ENCODE measurements at places on chromosomes 5 and 9.

DNA sequence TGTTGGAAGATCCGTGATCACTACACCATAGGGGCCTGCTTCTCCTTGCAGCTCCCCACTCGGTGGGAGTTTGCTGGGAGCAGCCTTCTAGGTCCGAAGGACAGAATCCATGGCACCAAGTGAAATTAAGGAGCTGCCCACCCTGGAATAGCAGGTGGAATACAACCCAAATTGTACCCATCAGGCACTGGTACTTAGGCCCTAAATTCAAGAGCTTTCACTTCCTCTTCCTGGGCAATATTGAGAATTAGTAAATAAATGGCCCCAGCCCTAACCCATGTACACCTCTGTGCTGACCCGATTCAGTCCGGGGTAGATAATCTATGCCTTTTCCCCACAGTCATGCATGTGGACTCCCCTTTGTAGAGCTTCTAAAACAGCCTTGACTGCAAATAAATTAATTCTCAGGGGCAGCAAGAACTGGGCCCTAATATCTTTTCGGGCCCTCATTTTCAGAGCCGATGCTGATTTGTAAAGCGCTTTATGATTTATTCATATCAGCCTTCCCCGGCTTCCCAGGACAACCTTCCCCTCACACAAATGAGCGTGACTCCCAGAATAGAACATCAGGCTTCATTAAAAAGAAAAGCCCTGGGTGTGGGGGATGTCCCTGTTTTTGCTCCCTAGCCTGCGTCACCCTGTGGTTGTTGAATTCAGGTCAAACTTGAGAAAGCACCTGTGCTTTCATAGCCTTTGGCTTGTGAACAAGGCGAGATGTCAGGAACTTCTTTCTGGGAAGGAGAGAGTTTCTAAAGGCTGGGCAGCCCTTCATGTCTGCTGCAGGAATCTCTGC lies 126.1 kb upstream of the TBC1D2 start:
- DNase-seq, result no peak

GRCh38 chr9:83247732-83248131 lies 184.8 kb upstream of the RASEF start:
- DNase-seq, result no peak

GRCh38 chr9:110283751-110284150 lies 27.4 kb upstream of the TXN start:
- DNase-seq, result no peak

DNA sequence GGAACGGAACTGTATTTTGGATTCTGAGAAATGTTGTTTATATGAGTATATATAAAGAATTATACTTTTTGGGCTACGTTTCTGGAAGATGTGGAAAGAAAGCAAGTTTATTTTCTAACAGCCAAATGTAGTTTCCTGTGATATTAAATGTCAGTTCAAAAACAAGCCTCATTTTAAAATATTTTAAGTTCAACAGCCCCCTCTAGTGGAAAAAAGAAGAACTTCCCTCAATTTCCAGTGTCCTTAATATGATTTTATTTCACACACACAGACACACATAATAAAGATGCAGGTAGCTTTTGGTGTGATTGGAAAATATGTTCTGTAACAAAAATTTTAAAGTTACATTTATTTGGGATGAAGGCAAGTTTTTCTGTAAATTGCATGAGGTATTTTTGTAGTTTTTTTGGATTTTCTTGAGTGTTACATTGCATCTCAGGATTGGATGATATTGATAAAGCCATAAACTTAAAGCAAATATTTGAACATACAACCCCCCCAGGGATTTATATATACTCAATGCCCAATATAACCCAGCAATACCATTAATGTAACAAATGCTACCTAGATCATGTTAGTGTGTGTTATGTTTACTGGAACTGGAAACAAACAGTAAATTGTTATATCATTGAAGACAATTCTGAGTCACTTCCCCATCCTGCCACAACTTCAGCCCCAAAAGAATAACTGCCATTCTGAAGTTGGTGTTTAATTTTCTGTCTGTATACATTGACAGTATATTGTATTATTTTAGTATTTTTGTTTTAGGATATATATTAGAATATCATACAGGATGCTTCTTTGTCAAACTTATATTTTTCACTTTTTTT lies 54.0 kb downstream of the CCDC171 start:
- no peak for DNase-seq

DNA sequence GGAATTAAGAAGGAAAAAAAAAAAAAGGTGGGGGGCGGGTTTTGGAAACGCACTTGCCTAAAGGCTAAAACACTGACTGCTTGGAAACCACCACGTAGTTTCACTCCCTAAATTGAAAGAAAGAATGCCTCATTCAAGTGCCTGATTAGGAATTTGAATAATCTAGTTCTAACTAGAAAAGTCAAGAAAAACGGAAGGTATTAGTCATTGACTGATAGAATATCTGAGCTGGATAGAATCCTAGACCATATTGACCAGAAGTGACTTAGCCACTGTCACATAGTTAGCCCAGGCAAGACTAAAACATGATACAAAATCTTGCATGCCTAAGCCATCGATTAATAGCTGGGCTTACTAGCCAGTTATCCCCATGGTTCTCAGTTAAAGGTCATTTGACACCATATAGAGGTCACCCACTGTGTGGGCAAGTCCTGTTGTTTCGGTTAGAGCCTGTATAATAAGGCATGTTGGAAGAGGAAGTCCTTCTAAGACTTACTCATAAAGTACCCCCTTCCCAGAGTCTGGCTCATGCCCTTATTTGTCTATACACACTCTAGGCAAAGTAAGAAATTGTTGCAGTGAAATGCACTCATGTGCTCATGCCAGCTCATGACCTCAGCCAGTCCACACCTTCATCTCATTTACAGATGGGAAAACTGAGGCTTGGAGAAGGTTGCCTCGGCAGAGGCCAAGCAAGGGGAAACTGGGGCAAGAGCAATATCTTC lies 40.2 kb downstream of the SH3RF2 start:
- no peak for DNase-seq

DNA sequence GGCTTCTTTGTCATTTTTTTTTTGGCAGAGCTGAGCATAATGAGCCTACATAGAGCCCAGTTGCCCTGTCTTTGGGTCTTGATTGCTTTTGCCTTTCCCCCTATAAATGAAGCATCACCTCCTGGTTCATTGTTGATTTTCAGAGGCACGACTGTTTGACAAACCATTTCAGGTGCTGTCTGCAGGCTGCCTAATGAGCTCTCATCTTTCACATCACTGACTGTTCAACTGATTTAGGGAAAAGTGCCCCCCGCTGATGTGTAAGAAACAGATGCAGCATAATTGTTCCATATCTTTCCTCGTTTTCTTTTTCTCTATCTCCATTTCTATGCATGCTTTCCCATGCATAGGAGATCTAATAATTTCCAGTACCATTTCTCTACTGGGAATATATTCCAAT lies 338.6 kb downstream of the TMEM38B start:
- DNase-seq, result no peak

GRCh38 chr9:29319736-29320513 lies 1746.6 kb upstream of the C9orf72 start:
- DNase-seq, result no peak

- DNase-seq, result no peak
These were observed 188.8 kb upstream of the GLRA1 start for GRCh38 chr5:152113401-152113800.

- DNase-seq, result no peak
These were observed 241.4 kb downstream of the ARHGAP26 start for GRCh38 chr5:143011585-143011984.

DNA sequence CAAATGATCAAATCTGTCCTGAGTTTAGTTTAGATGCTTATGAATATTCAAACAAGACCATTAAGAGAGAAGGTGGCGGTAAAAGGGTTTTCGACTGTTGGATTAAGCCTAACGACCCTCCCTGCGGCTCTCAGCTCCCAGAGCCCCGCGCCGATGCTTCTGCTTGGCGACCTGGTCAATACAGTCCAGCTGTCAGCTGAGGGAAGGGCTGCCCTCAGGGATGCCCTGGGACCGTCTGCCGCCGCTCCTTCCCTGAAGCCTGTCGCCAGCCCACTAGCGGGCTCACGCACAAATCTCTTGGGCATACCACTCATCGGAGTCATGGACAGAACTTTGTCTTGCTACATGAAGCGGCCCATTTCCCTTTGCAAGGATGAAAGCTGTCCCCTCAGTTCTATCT lies 136.6 kb upstream of the RAPGEF1 start:
- DNase-seq, result no peak

- DNase-seq, result no peak
These were observed 72.7 kb downstream of the MAP1B start for GRCh38 chr5:72179816-72180440.

GRCh38 chr5:124935065-124935464 lies 188.6 kb upstream of the ZNF608 start:
- DNase-seq, result no peak

GRCh38 chr5:126805063-126805462 lies 28.1 kb downstream of the LMNB1 start:
- no peak for DNase-seq

DNA sequence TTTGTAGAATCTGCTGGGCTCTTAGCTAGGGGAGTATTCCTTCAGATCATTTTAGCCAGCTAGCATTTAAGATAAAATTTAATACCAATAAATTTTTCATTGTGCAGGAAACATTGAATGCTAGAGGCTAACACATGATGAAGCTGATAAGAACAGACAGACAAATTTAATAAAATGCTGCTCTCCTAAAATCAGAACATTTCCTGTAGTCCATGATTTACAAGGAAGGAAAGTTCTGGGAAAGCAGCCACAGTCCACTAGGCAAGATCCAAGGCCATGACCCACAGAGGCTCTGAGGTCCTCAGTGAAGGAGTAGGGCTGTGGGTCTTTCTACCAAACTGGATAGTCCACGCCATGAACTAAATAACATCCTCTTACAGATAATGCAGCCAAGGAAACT lies 253.0 kb downstream of the ICE1 start:
- no peak for DNase-seq

DNA sequence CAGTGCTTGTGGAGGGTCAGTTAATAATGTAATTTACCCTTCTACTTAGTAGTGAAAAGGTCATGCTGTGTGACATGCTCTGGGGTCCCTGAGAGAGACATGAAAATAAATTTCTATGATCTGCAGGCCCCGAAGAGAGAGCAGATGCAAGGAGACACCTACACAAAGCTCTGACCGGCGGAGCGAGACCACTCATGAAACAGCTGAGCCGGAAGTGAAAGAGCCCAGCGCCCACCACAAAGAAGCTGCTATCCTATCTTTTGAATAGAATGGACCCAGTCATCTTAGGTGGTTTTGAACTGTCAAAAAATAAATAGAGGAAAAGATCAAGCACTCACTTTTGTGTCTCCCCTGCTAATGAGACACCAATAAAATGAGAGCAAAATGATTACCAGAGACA lies 190.0 kb downstream of the MED10 start:
- DNase-seq, result no peak

GRCh38 chr5:157362982-157363381 lies 97.0 kb upstream of the NIPAL4 start:
- DNase-seq, result no peak

GRCh38 chr5:38790891-38791290 lies 54.9 kb upstream of the OSMR start:
- DNase-seq, result no peak

- no peak for DNase-seq
These were observed 186.4 kb downstream of the CAAP1 start for GRCh38 chr9:26706223-26706622.

DNA sequence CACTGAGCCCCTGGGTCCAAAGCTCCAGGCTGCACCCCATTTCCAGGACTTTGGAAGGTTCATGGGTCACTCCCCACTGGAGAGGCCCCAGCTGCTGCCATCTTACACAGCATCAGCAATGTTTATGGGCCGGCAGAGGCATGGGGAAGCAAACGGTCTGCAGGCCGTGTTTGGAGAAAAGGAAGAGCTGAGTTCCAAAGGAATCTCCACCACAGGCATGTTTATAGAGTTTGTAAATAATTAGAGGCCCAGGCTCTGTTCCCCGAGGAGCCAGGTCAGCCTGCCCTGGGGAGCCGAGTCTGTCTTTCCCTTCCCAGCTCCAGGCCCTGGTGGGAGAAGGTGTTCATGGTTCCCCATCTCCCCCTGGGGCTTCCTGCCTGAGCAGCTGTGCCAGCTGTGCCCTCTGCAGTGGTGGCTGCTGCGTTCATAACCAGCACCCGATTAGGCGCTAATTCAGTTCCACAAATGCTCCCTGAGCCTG lies 64.8 kb downstream of the COL27A1 start:
- no peak for DNase-seq

GRCh38 chr9:35563791-35564197 lies 41.3 kb upstream of the TESK1 start:
- no peak for DNase-seq

DNA sequence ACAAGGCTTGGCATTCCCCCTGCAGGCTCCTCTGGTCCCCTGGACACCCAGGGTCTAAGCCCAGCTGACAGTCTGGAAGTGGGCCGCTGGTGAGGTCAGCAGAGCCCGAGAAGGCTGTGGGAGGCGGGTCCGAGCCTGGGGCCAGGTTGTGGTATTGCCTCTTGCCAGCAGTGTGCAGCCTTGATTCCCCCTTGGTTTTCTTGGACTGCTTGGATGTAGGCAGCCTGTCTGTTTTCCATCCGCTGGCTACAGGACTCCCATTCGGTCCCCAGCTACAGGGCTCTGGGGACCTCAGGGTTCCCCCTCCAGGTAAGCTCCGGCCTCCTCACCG lies 1.6 kb downstream of the AIF1L start:
- DNase-seq, result no peak

DNA sequence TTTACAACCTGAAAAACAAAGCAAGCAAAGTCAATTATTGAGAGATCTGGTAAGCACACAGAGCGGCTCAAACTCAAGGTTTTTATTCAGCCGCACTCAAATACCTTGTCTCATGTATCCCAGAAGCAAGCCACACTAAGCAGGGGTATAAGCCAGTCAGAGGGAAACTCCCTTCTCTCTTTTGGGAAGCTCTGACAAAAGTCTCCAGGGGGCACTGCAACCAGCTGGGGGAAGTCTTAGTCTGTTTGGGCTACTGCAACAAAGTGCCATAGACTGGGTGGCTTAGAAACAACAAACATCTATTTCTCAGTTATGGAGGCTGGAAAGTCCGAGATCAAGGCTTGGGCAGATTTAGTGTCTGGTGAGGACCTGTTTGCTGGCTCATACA lies 246.0 kb downstream of the ENC1 start:
- DNase-seq, result no peak

DNA sequence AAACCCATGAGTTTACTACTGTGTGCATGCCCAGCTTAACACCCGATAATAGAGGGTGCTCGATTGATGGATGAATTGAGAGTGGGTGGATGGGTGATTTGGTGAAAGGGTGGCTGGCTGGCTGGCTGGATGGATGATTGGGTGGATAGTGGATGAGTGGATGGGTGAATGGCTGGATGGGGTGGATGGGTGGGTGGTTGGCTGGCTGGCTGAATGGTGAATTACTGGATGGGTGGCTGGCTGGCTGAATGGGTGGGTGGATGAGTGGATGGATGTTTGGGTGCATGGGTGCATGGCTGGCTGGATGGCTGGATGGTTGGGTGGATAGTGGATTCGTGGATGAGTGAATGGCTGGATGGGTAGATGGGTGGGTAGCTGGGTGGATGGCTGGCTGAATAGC lies 201.1 kb downstream of the IRX1 start:
- DNase-seq, result no peak

DNA sequence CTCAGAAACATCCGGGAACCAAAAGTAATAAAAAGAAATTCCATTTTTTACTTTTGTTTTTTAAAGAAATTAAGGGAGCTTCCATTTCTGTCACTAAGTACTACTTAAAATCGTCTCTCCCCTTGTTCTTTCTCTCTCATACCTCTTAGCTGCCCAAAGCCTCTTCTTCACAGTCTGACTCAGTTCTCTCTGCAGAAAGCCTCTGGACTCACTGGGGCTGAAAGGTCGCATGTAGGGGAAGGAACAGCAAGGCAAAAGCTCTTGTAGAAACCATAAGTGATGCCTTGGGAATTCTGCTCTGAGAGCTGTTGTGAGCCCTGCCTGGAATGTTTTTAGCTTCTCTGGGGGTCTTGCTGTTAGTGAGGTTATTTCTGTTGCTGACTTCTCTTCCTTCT lies 100.8 kb upstream of the RANBP3L start:
- DNase-seq, result no peak

GRCh38 chr9:123835821-123836220 lies 94.1 kb downstream of the DENND1A start:
- no peak for DNase-seq
